ENCODE measurements at places on chromosomes 16 and 17.
A peak's percentile ranks its signal among the peaks of the same experiment; 100 is the strongest.

DNA sequence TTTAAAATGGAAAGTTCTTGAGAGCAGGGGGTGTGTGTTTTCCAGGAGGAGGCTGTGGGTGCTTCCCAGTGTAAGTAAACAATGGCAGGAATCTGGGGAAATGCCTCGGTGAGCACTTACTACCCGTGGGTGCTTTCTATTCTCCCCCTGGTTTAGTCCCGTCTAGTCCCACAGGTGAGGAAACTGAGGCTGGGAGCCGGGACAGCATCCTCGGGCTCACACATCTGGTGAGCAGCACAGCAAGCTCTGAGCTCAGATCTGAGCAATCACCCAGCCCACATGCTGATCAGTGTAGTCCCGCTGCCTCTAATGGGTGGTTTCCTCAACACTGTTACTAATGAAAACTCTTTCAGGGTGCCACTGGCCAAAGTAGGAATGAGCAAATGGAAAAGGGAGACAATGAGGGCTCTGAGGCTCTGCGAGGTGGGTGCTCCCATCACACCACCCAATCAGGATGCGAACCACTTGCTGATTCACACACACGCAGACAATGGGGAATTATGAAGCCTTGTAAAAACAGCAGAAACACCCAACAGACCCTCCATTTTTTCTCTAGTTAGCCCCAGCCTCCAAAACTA is 202.6 kb downstream of the PARN start:
- no peak for DNase-seq

GRCh38 chr17:6756425-6757031 is 682 bp downstream of the XAF1 start:
- no peak for DNase-seq

GRCh38 chr17:40130352-40131042 is 8.7 kb downstream of the MSL1 start:
- peak; percentile 26 for DNase-seq

DNA sequence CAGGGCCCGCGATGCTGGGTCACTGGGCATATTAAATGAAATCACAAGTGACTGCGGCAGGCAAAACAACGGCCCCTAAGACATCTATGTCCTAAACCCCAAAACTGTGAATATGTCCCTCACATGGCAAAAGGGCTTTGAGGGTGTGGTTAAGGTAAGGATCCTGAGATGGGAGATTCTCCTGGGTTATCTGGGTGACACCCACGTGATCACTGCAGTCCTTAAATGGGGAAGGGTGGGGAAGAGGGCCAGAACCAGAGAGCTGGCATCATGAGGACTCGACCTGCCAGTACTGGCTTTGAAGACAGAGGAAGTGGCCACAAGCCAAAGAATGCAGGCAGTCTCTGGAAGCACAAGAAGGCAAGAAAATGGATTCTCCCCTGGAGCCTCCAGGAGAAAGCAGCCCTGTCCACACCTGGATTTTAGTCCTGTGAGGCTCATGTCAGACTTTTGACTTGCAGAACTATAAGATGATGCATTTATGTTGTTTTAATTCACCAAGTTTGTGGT is 12.5 kb downstream of the COTL1 start:
- no peak for DNase-seq

GRCh38 chr17:58200024-58200633 is 7.6 kb downstream of the EPX start:
- DNase-seq: peak; percentile 68

DNA sequence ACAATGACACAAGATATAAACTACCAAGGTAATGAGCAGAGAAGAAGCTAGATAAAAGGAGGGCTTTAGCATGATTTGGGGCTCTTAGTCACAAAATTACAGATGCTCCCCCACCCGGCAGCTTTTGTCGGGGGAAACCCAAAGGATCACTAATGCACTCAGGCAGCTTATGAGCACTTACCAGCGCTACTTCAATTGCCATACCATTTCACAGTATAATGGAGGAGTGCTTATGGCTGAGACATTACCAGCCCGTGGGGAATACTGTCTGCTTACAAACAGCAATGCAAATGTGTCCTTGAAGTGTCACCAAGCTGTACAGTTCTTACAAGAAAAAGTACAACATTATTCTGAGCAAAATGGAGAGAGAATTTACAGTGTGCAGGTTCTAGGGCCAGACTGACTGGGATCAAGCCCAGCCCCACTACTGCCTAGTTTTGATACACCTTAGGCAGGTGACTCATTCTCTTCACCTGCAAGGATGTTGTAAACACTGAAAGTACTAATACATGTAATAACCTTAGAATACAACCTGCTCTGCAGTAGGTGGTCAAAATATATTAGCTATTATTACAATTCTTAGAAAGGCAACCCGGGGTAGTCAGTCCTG is 16.3 kb downstream of the ANKFY1 start:
- no peak for DNase-seq

- peak; percentile 93 for DNase-seq
Measured at GRCh38 chr17:29710891-29711418, 88.2 kb upstream of the CORO6 start.

GRCh38 chr17:45070809-45071208 is 9.7 kb downstream of the NMT1 start:
- no peak for DNase-seq

GRCh38 chr16:58211245-58211644 is 13.3 kb upstream of the CSNK2A2 start:
- DNase-seq: no peak

- DNase-seq: no peak
Measured at GRCh38 chr17:12554251-12554650, 111.4 kb upstream of the MYOCD start.

DNA sequence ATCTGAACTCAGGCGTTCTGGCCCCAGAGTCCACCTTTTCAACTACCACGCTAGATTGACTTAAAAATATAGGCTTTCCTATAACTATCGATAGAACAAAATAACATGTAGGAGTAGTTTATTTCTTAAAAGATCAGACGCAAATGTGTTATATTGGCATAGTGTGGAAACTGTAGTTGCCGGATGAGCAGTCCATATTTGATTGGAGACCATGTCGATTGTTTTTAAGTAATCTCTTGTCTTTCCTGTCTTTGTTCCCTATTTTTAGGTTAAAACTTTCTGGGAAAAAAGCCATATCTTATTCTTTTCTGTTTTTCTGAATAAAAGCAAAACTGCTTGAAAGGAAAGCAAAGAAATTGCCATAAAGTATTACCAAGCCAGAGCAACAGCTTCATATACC is 53.1 kb downstream of the GAN start:
- no peak for DNase-seq

- peak; percentile 50 for DNase-seq
Measured at GRCh38 chr17:8022360-8023003, 16.4 kb upstream of the ALOX15B start.

DNA sequence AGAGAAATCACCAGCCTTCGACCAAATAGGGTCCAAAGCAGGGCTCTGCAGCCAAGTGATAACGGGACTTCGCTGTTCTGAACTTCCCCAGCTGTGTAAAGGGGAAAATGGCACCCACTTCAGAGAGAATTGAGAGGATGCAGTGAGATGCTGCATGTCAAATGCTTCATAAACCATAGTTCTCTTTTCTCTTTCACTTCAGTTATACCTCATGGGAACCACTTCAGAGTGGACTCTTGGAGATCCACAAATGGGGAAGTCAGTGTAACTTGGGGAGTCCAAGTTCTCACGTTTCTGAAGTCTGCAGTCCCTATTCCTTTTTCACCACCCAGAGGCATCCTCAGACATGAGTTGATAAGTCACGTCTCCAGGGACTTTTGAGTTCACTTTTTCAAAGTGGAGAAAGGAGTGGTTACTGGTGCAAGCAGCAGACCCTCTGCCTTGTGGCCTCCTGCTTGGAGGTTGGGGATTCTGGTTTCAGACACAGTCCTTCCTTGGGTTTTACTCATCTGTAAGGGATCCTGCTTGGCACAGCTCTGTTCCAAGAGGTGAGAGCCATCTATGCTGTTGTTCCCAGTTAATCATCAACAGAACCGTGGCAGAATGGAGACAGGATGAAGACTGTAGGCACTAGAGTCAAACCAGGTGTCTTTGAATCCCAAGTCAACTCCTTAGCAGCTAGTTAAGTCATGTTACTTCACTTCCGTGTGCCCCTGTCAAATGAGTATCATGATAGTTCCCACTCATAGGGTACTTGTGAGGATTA is 123.4 kb upstream of the NOL11 start:
- DNase-seq: peak; percentile 72

GRCh38 chr17:81509207-81509971 is 3.2 kb downstream of the ACTG1 start:
- peak; percentile 29 for DNase-seq

- no peak for DNase-seq
Measured at GRCh38 chr16:82317411-82318167, 147.6 kb upstream of the MPHOSPH6 start.

GRCh38 chr17:51257150-51258081 is 2.4 kb downstream of the MBTD1 start:
- no peak for DNase-seq

GRCh38 chr17:9350080-9350479 is 225.5 kb downstream of the STX8 start:
- DNase-seq: peak; percentile 62

DNA sequence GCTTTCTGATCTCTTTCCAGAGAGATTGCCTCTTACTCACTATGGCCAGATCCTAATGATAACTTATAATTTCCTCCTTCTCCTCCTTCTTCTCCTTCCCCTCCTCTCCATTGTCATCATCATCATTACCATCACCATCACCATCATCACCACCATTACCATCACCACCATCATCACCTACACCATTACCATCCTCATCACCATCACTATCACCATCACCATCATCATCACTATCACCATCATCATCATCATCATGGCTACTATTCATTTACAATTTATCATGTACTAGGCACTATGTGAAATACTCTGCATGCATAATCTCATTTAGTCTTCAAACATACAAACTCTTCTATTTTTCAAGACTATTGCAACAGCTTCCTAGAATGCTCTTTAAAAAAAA is 540.9 kb upstream of the C16orf82 start:
- no peak for DNase-seq

DNA sequence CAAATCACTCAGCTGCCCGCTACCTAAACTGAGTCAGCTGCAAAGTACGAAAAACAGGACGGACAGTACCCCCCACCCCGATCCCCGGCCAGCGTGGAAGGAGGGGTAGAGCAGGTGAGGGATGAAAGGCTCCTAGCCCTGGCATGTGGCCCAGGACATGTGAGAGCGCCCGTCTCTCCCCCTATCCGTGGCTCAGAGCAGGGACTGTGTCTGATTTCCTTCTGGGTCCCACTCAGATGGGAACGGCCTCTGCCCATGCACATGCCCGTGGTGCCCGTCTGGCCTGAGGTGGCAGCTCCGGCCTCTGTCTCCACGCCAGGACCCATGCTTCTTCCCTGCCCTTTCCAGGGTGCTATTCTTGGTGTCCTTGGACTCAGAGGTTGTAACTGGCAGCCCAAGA is 30.2 kb upstream of the RASD1 start:
- no peak for DNase-seq

- DNase-seq: peak; percentile 77
Measured at GRCh38 chr16:66933776-66934137, 445 bp downstream of the CIAO2B start.

- peak; percentile 67 for DNase-seq
Measured at GRCh38 chr17:9334536-9335446, 240.8 kb downstream of the STX8 start.

DNA sequence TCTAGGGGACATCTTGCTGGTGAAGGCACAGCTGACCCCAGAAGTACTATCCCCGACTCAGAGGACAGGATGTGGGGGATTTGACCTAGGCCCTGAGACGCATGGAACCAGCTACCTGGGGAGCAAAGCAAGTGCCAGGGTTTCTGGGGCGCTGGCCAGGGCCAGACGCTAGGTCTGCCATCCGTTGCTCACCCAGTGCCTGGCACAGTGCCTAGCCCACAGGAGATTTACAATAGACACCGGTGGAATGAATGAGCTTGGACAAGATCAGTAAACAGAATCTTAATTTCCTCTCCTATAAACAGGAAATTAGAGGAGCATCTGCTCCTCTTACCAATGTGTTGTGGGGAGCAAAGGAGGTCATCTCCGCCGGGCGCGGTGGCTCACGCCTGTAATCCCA is 5.0 kb downstream of the RPRML start:
- DNase-seq: no peak

DNA sequence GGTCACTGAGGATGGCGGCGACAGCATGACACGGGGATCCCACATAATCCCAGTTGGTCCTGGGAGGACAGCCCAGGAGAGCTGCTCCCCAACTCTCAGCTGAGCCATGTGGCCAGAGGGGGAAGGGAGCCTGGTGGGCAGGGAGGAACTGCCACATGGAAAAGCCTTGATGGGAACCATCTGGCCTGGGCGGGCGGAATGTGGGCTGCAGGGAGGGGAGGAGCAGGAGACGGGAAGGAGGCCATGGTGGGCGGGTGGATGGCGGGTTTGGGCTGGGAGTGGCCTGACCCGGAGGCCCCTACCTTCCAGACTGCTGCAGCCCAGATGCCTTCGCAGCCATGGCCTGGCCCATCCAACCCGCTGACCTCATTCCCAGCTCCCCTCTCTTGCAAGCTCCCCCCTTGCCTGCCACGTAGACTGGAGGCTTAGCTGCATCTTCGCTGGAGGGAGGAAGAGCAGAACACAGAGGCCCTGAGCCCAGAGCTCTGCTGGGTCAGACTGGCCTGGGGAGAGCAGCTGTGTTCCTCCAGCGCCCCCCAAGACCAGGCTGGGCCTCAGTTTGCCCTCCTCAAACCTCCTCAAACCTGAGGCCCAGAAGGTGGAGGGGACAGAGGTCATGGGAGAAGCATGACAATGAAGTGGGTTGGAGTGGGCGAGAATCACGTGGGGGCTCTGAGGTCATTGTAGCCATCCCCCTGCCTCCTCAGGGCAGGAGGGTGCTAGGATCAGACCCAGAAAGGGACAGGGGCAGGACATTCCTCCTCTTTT is 8.2 kb upstream of the COL1A1 start:
- DNase-seq: peak; percentile 45

DNA sequence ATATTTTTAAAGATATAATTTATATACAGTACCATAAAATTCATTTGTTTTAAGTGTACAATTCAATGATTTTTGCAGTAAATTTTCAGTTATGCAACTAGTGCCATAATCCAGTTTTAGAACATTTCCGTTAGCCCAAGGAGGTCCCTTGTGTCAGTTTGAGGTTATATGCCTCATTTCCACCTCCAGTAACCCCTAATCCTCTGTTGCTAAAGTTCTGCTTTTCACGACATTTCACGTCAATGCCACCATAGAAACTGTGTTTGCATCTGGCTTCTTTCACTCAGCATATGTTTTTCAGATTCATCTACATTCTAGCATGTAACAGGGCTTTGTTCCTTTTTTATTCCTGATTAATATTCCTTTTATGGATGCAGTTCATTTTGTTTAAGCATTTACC is 42.4 kb upstream of the NUDT7 start:
- no peak for DNase-seq

DNA sequence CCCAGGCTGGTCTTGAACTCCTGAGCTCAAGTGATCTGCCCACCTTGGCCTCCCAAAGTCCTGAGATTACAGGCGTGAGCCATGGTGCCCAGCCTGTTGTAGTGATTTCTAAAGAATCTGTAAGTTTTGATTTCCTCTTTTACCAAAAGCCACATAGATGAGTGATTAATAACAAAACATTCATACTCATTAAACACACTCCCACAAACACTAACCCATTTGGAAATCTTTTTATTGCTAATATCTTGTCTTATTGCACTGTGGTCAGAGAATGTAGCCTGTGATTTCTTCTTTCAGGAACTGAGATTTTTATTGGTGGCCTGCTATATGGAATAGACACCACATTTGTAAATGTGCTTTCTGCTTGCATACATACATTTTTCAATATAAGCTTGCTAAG is 31.6 kb downstream of the MYH10 start:
- DNase-seq: no peak

GRCh38 chr16:30523768-30524574 is 2.4 kb downstream of the ZNF768 start:
- no peak for DNase-seq

- peak; percentile 57 for DNase-seq
Measured at GRCh38 chr17:41324180-41325075, 8.9 kb upstream of the KRTAP17-1 start.
